Stimulated activated CD8-positive, alpha-beta memory T cell treated with anti-CD3 and anti-CD28 coated beads, Interleukin-2, amount 100 ng/mL, for 48 hours (primary cell): ENCODE measurements at places on chromosomes 1 and 21.

DNA sequence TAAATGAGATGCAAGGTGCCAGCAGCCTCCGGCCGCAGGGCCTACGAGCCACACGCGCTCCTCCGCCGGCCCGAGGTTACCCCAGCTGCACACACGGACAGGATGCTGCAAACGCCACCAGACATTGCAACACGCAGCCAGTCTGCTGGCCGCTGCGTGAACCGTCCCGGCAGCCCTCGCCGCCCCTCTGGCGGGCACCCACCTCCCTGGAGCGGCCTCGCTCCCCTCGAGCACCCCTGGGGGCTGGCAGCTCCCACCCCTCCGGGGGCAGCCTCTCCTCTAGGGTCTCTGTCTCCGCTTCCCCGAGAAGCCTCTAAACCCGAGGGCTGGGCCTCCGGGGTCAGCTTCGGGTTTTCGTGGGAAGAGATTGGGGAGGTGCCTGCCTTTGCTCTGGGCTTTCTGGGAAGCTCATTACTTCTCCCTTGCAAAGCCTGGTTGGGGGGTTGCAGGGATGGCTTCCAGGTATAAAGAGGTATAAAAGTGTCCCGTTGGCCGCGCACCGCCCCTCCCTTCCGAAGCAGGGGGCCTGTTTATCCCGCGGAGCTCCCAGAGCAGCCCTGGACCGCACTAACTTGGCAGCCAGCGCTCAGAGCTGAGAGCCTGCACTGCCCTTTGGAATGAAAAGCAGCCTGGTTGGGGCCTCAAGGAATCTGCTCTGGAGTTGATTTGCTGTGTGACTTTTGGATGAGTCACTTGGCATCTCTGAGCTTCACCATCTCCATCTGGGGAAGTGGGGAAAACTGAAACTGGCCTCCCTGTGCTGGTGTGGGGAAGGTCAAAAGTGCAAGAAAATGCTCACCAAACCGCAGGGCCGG lies 21.8 kb downstream of the DHRS3 start:
- no peak for DNase-seq

DNA sequence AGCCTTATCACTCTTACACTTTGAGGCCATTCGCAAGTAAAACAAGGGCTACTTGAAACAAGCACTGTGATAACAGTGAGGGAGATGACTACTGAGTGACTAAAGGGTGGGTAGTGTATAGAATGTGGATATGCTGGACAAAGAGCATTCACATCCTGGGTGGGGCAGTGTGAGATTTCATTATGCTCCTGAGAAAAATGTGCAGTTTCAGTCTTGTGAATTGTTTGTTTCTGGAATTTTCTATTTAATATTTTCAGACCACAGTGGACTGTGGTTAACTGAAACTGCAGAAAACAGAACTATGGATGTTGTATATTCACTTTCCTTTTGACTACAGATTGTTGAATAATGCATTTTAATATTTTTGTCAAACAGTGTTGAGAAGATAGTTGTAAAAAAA lies 25.1 kb upstream of the B3GALT2 start:
- DNase-seq: no peak

- DNase-seq: no peak
These were observed 90.2 kb upstream of the VCAM1 start for GRCh38 chr1:100629391-100629790.

- DNase-seq: peak; percentile 18
These were observed 26.2 kb upstream of the C1orf105 start for GRCh38 chr1:172394141-172394751.
